ENCODE measurements at places on chromosomes 3 and 15.

GRCh38 chr3:126834596-126835471 lies 130.8 kb downstream of the CHCHD6 start:
- DNase-seq = no peak

- DNase-seq = no peak
These were observed 12.5 kb upstream of the THRB start for GRCh38 chr3:24506966-24507775.

DNA sequence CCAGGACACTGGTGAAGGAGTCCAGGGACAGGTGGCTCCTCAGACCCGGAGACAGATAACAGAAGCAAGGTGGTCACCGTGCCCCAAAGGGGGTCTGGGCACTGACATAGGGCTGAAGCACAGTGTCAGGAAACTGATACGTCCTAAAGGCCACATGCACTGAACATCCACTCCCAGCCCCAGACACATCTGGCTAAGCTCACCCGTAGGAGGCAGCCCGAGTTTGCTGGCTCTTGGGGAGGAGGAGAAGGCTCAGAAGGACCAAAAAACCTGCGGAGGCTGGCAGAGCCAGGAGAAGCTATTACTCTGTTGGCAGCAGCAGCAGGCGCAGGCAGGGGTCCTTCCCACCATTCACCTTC lies 1.2 kb downstream of the CACNA2D2 start:
- DNase-seq = no peak

DNA sequence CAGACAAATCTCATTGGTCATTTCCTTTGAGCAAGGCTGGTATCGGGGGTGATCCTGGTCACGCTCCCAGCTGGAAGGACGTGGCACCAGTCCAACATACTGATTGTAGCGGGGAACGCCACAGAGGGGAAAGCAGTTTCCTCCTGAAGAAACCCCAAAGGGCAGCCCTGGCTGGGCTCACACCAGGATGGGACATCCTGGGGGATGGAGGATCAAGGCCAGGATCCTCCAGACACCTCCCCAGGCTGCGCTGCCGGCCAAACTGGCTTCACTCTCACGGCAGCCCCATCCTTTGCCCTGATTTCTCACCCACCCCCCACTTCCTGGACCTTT lies 36.6 kb downstream of the MUC20 start:
- DNase-seq = no peak

- no peak for DNase-seq
These were observed 5.8 kb upstream of the ANKDD1A start for GRCh38 chr15:64905941-64906340.

- no peak for DNase-seq
These were observed 82.6 kb upstream of the TJP1 start for GRCh38 chr15:29904757-29905417.

DNA sequence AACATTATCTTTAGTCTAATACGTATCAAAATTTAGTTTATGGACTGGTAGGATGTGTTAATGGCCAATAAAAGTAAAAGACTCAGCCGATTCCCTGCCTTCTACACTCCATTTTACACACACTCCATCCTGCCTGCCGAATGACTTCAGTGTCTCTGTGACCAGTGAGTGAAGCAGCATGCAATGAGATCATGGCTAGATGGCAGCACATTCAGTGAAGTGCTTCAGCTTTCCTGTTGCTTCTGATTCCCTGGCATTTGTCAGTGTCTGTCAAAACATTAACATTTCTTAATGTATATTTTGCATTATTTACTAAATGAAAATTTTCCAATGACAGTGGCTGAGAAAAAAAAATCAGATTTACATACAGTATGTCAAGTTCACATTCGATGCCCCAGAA lies 412.0 kb downstream of the FHIT start:
- no peak for DNase-seq

DNA sequence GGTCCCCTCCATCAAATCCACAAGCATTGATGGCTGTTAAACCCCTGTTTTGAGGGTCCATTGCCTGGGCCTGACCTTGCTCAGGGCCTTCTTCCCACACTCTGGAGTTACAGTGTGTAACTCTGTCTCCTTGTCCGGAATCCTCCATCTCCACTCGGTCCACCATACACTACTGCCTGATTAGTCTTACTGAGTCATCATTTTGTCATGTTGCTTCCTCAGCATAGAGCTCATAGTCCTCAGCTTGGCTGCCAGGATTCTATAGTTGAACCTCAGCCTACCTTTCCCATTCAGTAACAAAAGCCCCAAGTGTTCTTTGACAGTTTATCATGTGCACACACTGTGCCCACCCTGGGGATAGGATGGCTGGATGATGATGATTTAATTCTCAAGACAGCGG lies 113.0 kb downstream of the PDE8A start:
- DNase-seq = no peak

GRCh38 chr15:92811148-92811913 lies 88.8 kb upstream of the CHD2 start:
- DNase-seq = peak; percentile 78
